CD4-positive, alpha-beta T cell treated with Interleukin-2 at 100 ng/mL for 4 hours (primary cell): ENCODE measurements at places on chromosomes 4 and X.

DNA sequence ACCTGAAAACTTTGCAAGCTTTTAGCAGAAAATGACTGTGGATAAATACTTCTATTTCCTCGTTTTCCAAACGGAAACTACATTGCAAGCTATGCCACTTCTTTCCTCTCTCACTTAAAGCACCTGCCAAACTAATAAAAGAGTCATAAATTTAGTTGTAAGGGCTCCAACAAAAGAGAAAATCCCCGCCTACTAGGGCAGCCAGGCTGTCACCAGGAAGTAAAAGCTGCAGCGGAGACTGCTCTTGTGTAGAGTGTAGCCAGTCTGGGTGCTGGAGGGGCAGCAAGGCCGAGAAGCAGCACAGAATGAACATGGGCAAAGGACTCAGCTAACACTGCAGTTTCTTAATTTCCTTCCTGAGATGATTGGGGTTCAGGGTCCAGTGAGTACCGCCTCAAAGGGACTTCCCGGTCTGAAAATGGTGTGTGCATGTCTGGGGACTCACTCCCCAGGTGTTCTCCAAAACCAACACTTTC, 89.3 kb upstream of the MAML3 start:
- no peak for DNase-seq

DNA sequence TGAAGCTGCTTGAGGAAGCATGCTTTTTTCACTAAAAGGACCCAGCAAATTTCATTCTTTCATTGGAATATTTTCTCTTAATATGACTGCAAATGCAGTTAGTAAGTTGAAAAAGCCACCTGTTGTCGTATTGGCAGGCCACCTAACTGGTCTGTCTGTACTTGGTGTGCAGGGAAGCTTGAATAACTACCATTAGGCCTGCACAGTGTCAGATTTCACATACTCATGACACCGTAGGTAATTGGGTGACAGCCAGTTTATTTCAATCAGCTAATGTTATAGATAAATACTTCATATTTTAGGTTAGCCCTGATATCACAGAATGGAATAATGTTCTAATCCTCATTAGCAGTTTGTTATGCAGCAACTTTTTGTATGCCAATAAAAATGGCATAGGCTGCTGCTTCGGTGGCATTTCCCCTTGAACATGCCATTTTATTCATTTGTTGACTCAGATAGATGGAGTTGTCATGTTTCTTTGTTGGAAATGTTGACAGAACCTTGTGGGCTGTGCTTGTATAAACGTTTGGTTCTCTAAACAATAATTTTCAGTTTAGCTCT, 173.7 kb downstream of the RPA4 start:
- DNase-seq: no peak

- no peak for DNase-seq
These were observed 9.3 kb upstream of the TBC1D14 start for GRCh38 chr4:6900181-6900812.

GRCh38 chr4:3863841-3864741, 97.9 kb downstream of the ADRA2C start:
- DNase-seq: no peak

- DNase-seq: no peak
These were observed 91.2 kb downstream of the FAM53A start for GRCh38 chr4:1592709-1593417.

DNA sequence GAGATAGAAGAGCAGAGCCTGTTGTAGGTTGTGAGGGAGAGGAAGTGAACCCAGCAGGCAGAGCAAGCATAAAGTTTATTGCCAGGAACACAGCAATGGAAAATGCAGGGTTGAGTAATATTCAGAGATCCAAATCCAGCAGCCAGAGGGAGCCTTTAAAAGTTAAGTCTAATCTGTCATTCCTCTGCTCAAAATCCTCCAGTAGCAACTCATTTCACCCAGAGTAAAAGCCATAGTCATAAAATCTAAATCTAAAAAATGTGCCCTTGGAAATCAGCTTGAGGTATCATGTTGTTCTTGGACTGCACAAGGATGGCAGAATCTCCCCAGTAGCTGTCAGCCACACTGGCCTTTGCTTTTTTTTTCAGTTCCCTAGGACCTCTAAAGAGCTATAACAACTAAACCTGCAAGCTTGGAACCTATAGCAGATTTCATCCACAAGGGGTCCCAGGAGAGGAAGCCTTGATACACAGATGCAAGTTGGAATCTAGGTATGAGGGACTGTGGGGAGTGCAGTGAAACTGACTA, 62.9 kb upstream of the FRAS1 start:
- no peak for DNase-seq
